Amniotic stem cell (primary cell): ENCODE measurements at places on chromosomes 3 and 15.

DNA sequence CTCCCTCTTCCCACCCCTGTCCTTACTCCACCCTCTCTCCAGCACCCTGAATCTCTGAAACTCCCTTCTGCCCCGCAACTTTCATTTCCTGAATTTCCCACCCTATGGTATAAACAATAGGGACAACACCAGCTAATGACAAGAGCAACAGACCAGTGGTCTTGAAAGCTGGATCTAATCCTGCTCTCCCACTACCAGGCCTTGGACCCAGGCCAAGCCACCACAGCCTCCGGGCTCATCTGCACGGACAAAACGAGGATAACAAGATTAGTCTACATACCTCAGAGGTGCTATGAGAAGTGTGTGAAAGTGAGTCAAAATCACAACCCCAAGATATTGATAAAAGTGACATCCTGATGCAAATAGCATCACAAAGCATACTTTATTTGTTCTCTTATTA lies 128.6 kb downstream of the ERC2 start:
- DNase-seq, result no peak

DNA sequence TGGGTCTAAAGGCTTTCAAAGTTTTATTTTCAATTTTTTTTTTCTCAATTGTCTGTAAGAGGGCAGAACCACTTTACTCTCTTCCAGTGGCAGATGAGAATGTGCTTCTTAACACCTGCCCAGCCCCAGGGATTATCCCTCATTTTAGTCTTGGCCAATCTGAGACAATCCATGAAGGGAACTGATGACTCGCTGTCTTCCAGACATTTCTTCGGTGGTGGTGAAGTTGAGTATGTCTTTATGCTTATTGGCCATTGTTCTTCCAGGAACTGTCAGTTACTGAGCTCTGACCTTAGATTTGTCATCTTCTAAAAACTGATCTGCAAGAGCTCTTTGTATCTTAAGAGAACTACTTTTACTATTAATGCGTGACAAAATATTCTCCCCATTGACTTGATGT lies 139.5 kb downstream of the TJP1 start:
- DNase-seq, result no peak

GRCh38 chr3:196207833-196208607 lies 3.2 kb downstream of the ZDHHC19 start:
- no peak for DNase-seq

GRCh38 chr3:58353722-58354553 lies 21.2 kb downstream of the PXK start:
- no peak for DNase-seq

- DNase-seq, result no peak
Observed at GRCh38 chr3:10396083-10396482, 75.2 kb upstream of the SEC13 start.

- no peak for DNase-seq
Observed at GRCh38 chr3:83498361-83499016, 1460.3 kb upstream of the CADM2 start.

DNA sequence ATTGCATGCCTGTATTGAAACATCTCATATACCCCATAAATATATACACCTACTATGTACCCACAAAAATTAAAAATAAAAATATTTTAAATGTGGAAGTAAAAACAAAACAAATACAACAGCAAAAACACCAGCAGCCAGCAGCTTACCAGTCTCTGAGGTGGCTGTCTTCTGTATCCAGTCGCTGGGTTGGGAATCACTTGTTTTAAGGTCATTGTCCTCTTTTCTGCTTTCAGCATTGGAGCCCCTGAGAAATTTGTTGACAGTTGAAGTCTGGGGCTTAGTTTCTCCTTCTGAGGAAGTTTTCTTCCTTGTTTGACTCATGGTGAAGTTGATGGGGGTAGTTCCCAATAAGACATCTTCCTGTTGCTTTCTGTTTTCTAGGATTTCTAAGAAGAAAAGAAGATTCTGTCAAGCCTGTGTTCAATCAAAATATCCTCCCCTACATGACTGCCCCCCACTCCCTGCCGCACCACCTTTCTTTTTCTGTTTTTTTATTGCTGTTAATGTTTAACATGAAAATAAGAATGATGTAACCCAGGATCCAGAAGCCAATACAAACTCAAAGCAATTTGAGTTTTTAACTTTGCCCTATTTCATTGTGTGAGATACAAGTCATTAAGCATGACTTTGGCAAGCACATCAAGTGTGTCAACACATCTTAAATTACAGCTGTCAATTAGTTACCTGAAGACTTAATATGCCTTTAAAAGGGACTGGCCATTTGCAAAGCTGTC lies at the start of gene LRRC31:
Gene LRRC31 (minus strand): TSS at position 452 of the 737 bp plus-strand sequence. CDS start 128 bp downstream, at position 324.
- no peak for DNase-seq

GRCh38 chr3:48142316-48142870 lies 45.8 kb downstream of the CDC25A start:
- no peak for DNase-seq

DNA sequence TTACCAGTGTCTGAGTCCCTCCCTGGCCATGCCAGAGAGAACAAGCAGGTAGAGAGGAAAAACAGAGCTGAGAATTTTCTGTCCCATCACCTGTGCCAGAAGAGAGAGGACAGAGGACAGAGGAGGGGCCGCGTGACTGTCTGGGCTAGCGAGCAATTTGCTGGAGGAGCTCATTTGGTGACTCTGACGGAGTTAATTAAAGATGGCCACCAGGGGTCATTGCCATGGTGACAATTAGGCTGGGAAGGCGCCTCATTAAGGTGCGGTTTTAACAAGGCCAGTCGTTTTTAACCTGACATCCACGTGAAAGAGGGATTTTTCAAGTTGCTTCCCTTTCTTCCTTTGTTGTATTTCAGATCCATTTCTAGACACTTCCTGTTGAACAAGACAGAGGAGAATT lies 72.4 kb downstream of the RHCG start:
- no peak for DNase-seq
